NCI-H2029 (cell line): ENCODE measurements at places on chromosomes 11 and 22.

DNA sequence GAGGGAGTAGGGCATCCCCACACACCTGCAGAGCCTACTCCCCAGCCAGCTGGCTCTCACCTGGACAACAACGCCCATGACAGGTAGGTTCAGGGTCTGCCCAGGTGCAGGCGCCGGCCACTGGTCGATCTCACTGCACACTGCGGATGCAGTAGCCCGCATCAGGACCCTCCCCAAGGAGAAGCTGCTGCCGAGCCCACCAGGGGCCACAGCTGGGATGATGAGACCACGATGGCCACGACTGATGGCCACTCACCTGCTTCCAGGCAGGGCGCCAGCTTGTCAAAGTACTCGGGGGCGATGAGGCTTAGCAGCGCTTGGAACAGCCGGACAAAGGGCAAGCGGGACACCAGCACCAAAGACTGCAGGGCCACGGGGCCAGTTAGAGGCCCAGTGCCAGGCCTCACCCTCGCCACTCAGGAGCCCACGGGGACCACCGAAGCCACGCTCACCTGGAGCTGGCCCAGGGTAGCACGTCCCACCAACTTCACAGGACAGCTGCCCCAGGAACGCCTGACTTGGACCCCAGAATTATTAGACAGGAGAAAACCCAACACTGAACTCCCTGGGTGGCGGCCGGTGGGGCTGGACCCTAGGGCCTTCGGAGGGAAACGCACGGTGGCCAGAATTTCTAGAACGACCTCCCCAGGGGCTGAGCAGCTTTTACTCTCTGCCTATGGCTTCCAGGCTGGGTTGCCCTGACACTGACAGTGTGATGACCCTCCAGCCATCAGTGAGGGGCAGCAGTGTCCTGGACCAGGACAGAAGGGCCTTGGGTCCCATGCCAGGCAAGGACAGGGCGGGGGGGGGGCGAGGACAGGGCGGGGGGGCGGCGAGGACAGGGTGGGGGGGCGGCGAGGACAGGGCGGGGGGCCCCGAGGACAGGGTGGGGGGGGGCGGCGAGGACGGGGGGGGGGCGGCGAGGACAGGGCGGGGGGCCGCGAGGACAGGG is 8.9 kb upstream of the PLXNB2 start:
- DNase-seq, result no peak

GRCh38 chr11:28512143-28512756 is 404.1 kb downstream of the METTL15 start:
- no peak for DNase-seq

- no peak for DNase-seq
Observed at GRCh38 chr22:42272431-42272999, 2.1 kb upstream of the TCF20 start.

- no peak for DNase-seq
Observed at GRCh38 chr11:76602431-76602861, 68.1 kb downstream of the LRRC32 start.

DNA sequence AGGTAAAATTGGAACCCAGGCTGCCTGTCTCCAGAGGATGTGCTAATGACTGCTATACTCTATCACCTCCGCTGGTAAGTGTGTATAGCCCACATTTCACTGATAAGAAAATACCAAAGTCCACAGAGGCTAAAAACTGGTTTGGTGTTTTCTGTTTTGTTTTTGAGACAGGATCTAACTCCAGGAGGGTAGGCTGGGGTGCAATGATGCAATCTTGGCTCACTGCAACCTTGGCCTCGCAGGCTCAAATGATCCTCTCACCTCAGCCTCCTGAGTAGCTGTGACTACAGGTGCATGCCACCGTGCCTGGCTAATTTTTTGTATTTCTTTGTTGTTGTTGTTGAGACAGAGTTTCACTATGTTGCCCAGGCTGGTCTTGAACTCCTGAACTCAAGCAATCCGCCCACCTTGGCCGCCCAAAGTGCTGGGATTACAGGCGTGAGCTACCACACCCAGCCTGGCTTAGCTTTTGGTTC is 409.8 kb downstream of the LARGE1 start:
- DNase-seq, result no peak

DNA sequence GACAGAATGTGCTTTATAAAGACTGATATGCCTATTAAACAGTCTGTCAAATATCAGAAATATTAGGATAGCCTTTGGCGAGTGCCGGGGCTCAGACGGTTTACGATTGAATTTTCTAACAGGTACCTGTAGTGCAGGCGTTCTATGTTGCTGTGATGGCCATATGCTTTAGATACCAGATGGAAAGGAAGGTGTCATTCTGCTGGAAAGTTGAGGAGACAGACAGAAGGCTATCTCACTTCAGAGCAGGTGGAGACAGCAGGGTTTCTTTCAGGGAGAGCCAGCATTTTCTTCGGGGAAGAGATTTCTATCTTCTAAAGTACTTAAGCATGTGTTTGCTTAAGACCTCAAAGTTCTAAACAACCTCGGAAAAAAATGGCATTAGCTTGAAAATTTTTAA is 415.4 kb downstream of the NTM start:
- no peak for DNase-seq

- DNase-seq, result no peak
Observed at GRCh38 chr11:2734181-2735052, 34.6 kb upstream of the KCNQ1OT1 start.

DNA sequence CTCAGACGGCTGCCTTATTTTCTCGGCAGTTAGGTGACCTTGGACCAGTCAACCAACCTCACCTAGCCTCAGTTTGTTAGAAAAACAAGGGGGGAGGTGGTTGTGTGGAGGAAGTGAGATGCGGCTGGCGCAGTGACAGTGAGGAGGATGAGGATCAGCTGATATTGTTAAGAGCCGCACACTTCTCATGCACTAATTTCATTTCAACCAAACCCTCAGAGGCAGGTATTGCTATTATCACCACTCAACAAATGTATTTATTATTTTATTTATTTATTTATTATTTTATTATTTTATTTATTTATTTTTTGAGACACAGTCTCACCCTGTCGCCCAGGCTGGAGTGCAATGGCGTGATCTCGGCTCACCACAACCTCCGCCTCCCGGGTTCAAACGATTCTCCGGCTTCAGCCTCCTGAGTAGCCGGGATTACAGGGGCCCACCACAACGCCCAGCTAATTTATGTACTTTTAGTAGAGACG is 2.1 kb downstream of the LGALS1 start:
- DNase-seq, result no peak

DNA sequence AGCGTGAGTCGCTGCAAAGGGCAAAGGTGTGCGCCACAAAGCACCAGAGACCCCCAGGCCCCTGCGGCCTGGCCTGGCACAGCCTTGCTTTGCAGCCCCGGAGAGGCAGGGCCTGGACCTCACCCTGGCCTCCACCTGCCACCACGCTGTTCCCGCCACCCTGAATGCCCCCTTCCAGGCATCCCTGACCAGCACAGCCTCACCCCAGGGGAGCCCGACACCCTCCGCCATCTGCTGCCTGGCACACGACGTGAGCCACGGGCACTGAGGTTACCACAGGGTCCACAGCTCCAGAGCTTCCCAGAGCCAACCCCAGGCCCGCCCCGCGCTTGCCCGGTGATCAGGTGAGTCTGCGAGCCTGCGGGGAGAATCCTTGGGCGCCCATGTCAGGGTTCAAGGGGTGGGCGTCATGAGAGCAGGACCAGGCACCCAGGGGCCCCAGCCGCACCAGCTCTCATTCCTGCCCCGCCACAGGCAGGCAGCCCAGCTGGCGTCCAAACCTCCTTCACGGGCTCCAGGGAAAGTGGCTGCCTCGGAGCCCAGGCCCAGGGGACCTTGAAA is 171.3 kb downstream of the BRD1 start:
- DNase-seq, result no peak

GRCh38 chr11:112477581-112478317 is 217.1 kb upstream of the PLET1 start:
- no peak for DNase-seq

GRCh38 chr11:102940714-102941588 is 14.6 kb downstream of the MMP13 start:
- DNase-seq, result peak; percentile 41

GRCh38 chr22:44386386-44387035 is 73.8 kb upstream of the SHISAL1 start:
- peak; percentile 14 for DNase-seq

DNA sequence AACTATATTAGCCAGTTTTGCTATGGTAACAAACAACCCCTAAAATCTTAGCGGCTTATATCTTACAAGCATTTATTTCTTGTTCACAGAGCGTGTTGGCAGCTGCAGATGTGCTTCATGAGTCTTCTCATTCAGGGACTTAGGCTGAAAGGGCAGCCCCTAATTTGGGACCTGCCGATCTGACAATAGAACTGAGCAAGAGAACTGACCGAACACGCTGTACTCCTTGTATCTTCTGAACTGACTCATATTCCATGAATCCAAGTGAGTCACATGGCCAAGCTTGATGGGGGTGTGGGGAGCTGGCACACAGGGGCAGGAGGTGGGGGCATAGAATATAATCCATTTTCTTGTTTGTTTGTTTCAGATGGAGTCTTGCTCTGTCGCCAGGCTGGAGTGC is 481.7 kb upstream of the CADM1 start:
- no peak for DNase-seq

DNA sequence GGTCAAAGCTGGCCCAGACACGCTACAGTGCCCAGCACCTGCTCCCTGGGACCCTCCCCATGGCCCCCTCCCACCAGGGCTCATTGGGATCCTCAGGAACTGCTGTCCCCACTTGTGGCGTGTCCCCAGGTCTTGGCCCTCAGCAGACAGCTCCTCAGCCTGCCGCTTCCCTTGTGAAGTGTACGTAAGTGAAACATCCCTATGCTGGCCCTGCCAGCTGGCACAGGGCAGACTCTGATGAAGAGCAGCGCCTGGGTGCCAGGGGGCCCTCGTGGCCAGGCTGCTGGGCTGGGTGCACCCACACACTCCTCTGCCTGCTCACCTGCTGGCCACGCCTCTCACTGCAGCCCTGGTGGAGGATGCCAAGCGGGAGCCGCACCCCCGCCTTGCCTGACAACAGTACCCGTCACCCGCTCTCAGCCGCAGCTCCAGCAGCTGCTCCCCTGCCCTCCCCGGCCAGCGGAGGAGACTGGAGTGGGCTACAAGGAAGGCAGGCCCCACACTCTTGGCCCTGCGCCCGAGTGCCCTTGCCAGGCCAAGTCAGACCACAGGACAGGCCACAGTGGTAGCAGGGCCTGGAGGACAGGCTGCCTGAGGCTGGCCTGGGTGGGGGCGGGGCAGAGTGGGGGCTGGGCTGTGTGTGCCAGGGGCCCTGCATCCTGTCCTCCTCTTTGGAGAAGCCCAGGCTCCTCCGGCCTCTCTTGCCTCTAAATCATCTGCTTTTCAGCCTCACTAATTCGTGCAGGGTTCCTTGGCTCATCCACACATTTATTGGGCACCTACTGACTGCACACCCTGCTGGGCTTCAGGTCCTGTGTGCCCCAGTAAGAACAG is 39.5 kb downstream of the IGF2 start:
- DNase-seq, result peak; percentile 74

GRCh38 chr11:6962141-6962540 is 35.9 kb downstream of the ZNF215 start:
- no peak for DNase-seq

- DNase-seq, result no peak
Observed at GRCh38 chr22:19871023-19871844, 16.6 kb upstream of the GNB1L start.

DNA sequence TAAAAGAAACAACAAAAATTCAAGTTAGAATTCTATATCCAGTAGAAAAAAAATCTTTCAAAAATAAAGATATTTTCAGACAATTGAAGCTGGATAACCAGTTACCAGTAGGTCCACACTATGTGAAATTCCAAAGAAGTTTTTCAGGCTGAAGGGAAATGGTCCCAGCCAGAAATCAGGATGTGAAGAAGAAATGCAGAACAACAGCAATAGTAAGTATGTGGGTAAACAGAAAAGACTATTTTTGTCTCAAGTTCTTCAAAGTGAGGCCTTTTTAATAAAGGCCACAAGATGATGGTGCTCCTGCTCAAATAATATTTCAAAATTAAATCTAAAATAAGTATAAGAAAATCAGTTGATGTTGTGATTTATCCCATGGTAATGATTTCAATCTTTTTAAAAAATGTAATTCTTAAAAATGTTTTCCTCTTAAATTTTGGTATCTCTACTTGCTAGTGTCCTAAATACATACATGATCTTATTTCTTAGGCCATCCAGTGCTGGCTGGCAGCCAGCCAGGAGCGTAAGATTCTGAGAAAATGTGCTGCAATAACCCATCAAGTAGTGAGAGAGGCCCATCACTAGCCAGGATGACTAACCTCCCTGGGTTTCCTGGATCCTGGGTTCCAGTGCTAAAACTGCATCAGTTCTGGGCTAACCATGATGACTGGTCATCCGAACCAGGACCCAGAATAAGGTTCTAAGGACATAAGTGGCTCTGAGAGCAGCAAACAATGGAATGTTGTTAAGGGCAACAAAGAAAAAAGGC is 15.6 kb upstream of the UCP3 start:
- no peak for DNase-seq

DNA sequence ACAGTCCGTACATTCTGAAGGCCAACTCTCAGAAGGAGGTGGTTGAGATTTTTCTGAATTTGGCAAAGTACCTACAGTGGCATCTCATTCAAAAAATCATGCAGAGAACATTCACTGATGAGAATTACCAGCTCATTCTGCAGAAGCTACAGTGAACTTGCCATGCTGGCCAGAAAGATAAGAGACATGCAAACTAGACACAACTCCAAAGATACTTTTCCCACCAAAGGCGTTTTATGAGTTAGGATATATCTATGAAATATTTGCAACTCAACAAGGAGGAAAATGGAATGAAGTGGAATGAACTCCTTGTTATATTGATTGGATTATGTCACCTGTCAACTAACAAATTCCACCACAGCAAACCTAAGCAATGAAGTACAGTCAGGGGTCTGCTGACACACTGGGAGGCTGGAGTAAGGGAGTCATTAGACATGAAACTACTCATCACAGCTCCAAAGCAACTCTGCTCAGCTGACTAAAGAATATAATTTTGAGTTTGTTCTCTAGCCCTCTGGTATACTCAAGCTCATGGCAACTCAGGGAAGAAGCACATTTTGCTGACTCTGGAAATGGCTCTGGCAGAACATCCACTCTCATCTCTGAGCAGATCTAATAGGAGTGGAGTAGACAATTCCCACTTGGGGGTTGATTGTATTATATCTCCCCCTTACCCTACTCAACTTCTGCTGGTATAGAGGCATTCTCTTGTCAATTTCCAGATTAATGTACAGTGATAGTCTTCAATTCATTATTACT is 22.9 kb downstream of the MAML2 start:
- no peak for DNase-seq

- peak; percentile 45 for DNase-seq
Observed at GRCh38 chr11:2151500-2152257, 9.3 kb downstream of the INS start.

- DNase-seq, result no peak
Observed at GRCh38 chr11:77771135-77771534, 49.4 kb downstream of the RSF1 start.

- no peak for DNase-seq
Observed at GRCh38 chr11:91209751-91210150, 986.9 kb upstream of the CHORDC1 start.
